ENCODE measurements at places on chromosomes 16 and 17.
A peak's percentile ranks its signal among the peaks of the same experiment; 100 is the strongest.

DNA sequence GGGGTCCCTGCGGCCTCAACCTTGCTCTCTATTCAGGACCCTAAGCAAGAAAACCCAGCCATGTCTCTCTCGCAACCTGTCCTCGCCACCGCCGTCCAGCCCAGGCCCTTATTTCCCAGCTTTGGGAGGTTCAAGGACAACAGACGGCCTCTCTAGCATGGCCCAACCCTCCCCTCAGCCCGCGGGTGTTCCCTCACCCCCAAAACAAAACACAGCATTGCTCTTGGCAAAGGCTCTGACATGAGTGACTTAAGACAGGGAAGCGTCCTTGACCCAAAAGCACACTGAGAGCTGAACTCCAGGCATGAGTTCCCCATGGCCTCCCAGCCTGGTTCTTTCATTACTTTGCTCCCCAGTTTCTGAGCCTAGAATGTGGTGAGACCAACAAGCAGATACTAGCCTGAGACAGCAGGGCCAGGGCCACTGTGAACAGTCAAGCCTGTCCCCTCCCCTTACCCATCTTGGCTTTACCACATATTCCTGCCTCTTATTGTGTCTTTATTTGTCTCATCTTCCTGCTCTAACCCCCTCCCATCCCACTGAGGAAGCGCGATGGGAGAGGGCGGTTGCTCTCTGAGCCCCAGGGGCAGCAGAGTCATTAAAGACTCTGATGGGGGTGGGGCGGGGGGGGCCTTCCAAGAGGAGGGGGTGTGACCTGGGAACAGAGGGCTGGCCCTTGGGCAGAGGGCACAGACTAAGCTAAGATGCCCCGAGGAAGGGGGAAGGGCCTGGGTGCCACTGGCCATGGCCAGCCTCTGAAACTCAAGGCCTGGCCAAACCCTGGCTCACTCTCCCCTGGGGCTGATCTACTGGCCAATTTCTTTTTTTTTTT, 11.8 kb downstream of the SREBF1 start:
- no peak for DNase-seq

DNA sequence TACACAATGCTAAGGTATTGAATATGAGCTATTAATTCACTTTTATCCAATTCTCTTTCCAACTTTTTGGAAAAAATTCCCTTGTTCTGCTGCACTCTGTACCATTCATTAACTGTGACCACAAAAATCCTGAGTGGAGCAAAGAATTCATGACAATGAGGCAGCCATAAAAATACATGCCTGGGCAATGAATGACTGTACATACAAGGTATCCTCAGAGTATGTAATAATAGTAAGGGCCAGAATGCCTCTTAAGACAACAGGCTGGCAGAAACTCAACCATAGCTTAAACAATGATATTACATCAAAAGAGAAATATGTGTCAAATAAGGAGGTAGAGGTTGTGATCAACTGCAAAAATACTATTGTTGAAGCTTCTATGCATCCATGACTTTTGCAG, 74.7 kb upstream of the CA10 start:
- DNase-seq, result no peak

DNA sequence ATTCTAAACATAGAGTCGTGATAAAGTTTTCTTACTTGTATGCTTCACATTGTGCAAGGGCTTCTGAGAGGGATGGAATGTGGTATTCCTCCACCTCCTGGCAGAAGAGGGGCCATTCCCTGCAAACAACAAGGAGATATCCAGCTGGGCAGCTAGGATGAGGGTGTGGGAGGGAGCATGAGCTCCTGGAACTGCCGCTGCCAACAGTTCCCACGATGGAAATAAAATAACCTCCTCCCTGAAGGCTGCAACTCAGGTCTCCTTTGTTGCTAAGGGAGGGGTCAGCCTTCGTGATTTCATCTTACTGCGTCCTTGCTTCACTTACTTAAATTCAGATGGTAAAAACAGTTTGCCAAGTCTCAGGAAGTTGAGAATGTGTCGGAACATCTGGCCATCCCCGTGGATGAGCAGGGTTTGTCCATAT, 15.6 kb downstream of the PLEKHG4 start:
- DNase-seq, result peak; percentile 47

DNA sequence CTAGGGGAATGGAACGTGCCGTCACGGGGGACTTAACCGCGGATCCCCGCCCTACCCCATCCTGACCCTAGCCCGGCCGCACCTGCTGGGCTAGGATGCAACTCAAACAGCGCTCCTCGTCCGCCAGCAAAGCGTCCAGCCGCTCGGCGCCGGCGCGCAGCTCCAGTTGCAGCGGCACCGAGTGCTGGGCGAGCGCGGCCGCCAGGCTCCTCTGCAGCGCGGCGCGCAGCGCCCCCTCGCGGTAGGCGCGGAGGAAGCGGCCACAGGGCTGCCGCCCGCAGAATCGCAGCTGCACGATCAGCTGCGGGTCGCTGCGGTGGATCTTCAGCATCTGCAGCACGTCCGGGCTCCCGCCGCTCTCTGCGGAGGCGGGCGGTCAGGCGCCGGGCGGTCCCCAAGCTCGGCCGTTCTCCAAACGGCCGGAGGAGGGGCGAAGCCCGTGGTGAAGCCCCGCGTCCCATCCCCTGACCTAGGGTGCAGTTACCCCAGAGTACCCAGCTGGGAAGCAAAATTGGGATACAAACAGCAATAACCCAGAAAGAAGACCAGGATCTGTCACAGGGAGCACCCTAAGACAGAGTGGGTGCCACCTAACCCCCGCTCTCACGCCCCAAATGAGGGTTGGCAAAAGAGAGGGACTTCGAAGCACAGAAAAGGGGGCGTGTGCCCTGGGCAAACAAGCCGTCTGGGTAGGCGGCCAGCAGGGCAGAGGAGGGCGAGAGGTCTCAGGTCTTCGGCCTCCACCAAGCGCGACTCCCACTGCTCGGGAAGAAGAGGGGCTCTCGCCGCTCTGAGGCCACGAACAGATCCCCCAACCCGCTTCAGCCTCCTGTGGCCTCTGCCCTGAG, 4.2 kb downstream of the TRADD start:
- DNase-seq, result no peak

DNA sequence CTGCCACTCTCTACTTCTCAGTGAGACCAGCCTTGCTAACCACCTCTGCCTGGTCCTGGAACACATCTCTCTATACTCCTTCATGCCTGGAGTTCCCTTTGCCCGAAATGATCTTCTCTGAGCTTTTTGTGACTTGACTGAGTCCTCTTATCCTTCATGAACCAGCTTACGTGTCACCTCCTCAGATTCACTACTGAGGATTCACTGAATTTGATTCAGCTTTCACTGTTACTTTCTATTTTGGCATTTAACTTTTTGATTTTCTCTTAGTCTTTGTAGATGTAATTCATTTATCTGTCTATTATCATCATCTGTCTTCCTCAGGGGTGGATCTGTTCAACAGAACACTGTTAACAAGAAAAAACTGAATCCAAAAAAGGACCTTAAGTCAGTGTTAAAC, 95.6 kb downstream of the RPGRIP1L start:
- DNase-seq, result no peak

- DNase-seq, result no peak
These were observed 2.9 kb upstream of the AOC3 start for GRCh38 chr17:42848093-42848492.

DNA sequence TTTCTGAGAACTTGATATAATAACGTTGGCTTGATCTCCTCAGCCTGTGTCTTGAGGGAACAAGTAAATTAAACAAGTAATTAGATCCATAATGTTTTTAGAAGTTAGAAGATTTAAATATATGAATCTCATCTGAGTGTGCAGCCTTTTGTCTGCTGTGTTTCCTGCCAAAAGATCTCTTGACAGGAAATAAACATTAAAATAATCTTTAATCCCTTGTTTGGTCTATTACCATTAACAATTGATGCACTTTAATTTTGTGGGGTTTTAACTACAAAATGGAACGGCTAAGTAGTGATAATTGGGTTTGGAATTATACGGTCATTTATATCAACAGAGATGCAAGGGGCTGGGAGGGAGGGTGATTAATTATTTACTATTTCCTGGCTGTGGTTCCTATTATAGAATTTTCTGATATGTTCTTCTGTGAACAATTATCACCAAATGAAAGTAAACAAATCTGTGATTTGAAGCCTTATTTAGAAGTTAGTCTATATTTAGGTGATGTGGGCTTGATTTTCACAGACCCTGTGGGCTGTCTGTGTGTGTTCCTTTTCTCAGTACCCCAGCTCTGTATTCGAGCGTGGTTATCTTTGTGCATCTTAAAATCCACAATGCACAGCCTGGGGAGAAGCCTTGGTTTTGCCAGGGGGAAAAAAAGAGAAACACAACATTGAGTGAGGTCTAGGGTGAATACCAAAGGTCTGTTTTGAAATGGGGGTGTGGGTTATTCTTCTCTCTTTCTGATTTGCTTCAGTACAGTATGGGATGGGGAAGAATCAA, 556.1 kb downstream of the WWOX start:
- no peak for DNase-seq
